GDM1 (cell line): ENCODE measurements at places on chromosomes 7 and 10.
A peak's percentile ranks its signal among the peaks of the same experiment; 100 is the strongest.

GRCh38 chr10:27723436-27723835 lies 22.2 kb downstream of the MKX start:
- DNase-seq: no peak

GRCh38 chr7:57381581-57381980 lies 68.4 kb upstream of the ZNF716 start:
- DNase-seq: no peak

GRCh38 chr10:115355162-115355760 lies 262.1 kb downstream of the ATRNL1 start:
- peak; percentile 25 for DNase-seq

- no peak for DNase-seq
These were observed 138.1 kb downstream of the LRMDA start for GRCh38 chr10:75569506-75569905.

GRCh38 chr7:73885975-73886798 lies 25.2 kb downstream of the TMEM270 start:
- DNase-seq: peak; percentile 63

DNA sequence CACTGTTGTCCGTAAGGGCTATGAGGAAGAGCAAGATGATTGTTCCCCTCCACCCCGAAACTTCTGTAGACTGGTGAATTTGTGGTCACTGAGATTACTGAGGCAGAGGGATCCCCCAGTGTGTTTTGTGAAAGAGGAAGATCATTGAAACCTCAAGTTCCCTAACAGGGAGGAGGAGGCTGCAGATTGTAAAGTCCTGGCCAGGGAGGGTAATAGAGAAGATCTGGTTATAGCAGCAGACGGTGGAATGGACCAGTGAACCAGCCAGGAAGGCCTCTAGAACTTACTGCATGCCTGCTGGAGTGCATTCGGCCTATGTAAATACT lies 31.1 kb downstream of the LMTK2 start:
- peak; percentile 31 for DNase-seq

DNA sequence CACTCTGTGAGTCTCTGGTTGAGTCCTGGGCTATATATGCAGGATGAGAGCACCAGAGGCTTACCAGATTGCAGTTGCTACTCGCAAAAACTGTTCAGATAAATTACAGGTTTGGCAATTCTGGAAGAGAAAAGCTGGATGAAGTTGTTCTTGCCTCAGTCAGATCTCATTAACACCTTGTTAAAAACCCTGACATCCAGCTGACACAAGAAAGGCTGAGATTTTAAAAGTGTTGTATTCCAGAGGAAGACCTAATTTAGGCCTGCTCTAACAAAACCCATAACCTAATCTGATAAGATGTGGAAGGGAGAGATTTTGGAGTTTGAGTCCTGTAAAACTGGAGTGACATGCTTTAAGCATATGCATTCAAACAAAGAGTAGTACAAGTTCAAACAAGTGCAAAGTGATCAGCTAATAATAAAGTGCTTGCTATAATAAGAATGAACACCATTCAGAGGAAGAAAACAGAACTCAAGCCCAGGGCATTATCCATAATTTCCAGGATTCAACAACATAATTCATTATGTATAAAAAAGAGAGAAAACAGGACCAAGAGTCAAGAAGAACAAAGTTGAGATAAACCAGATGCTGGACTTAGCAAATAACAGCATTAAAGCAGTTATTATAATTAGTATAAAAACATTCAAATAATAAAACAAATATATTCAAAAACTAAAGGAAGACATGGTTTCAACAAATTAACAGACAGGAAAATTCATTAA lies 135.5 kb downstream of the CD36 start:
- DNase-seq: no peak

DNA sequence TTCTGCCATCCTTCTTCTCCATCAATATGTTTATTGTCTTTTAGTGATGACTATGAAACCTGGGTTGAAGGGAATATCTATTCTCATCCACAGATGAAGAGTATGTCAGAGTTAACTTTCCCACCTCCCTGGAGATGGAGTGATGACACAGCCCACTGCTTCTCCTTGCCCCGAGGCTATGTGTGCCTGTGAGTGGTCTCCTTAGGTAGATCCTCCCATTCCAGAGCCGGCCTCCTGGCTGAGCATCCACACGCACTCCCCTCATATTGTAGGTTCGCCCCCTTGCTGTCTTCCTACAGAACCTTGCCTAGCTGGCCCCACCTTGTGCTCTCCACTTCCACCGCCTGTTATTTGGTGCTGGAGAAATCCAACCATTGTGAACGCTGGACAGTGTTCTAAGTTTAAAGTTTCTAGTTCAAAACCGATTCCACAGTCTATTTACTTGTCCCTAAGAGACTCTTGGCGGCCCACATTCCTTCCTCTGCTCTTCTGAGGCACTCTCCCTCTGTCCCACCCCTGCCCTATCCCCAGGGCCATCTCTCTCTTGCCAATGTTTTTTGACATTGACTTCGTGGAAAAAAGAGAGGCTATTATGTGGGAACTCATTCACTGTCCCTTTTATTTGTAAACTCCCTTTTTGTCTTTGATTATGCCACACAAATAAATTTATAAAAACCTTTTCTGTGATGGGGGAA lies 168.0 kb downstream of the ZNF438 start:
- no peak for DNase-seq

DNA sequence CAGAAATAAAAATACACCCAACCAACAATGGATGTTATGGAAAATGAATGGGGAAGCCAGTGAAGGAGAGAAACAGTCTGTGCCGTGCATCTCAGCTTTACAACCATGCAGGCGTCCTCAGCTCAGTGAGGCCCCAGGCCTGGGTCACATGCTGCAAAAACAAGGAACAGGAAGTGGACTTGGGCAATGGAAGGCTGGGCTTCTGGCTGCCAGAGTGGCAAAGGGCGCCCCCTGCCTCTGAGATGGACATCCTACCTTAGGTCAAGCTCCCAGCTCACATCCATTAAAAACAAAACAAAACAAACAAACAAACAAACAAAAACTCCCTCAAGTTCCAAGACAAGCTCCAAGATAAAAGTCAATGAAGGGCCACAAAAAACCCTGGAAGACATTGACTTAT lies 54.7 kb upstream of the AFAP1L2 start:
- DNase-seq: peak; percentile 23

GRCh38 chr10:53003094-53003493 lies 230.5 kb upstream of the MBL2 start:
- no peak for DNase-seq

DNA sequence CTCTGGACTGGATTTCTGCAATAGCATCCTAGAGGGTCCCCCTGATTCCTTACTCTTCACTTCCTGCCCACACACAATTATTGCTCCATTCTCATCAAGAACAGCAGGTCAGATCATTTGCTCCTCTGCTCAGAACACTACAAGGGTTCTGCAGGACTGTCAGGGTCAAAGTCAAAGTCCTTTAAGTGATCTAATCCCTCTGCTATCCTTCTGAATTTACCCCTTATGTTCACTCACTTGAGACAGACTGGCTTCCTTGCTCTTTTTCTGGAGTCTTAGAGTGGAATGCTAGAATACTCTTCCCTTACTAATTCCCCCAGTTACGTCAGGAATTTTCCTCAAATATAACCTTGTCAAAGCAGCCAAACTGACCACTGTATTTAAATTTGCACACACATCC lies 7.5 kb upstream of the POT1 start:
- DNase-seq: no peak

DNA sequence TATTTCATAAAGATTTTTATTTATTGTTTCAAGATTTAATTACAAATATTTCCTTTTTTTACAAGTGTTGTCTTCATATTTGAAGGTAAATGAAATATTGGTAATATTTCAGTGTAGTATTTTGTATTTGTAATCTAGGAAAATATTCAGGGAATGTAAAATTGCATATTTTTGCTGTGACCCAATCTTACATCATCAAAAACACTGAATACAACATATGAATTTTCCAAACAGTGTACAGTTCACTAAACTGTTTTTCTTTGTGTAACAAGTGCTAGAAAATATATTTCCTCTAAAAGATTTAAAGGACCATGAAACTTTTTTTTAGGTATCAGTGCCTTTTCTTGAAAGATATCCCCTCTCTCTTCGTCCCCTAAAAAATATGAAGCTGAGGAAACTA lies 251.9 kb upstream of the KCND2 start:
- DNase-seq: no peak

GRCh38 chr10:122239578-122240257 lies 31.4 kb upstream of the BTBD16 start:
- no peak for DNase-seq
